ENCODE measurements at places on chromosomes 7 and 10.

DNA sequence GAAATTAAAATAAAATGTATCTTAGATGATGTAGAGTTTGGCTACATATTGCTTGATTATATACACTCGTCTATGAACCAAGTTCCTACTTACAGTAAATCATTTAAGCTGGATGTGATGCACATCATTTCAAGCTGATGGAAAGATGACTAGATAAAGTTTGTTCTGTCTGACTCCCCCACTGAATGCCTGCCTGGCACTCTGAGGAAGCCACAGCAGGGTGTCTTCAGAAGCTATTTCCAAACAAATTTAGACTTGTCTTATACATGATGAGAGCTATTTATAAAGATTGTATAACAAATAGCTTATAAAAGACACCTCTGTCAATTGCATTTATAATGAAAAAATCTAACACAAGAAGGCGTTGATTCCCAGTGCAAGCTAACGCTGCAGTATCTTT lies 741.4 kb downstream of the MAGI2 start:
- no peak for DNase-seq

DNA sequence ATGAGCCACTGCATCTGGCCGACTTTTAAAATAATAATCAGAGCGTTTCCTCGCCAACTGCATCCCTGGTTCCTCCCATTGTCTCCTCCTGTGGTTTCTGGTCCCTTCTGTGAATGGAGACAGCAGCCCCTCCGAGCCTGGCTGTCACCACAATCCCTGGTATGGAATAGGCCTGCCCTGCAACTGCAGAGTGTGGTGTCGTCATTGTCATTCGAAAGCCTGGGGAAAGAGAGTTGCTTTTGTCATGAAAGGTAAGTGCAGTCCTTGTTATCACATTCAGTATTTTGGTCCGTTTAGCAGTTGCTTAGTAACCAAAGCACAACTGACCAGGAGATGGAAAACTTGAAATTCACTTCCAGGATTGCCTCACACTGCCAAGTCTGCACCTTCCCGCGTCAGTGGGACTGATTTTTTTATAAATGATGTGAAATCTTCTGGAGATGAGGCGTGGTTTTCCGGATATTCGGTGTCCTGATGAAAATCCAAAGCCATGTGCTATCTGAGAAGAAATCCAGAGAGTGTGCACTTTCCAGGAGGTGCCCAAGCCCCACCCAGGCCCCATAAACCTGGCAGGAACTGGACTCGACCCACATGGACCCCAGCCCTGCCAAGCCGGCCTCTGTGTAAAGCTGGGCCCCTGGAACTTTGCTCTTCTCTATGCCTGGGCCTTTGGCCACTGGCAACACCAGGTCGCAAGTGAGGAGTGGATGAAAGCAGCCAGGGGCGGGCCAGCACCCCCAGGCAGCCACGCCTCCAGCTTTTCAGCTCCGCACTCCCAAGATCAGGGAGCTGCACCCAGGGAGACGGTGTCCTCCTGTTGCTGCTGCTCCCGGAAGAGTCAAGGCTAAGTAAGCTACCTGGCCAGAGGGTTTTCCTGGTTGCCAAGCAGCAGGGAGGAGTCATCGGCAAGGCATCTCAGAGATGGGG lies 133.7 kb upstream of the SH2B2 start:
- DNase-seq: no peak

GRCh38 chr7:4472728-4473127 lies 209.4 kb upstream of the FOXK1 start:
- no peak for DNase-seq

DNA sequence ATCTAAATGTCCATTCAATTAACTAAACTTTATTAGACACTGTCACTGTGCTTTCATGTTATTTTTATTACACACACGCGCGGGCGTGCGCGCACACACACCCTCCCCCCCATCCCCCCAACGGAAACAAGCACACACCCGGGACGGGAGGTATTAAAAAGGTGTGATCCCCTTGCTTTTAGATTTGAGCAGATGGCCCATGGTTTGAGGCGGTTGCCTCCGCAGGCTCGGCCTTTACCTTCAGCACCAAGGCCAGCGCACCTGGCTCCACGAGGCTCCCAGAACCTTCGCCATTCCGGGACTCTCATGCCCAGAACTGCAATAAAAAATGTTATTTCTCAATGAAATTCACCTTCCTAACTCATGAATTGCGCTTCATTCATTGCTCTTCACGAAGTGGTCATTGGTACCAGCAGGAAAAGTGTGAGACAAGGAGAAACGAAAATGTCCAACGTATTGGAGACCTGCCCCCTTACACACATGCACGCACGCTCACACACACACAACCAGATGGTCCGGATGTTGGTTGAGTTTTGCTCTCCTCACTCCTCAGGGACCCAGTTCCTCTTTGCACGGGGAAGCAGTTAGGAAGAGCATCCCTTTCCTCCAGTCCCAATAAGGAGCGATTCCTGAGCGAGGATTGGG lies 20.8 kb upstream of the PTF1A start:
- DNase-seq: no peak

GRCh38 chr7:128233471-128233870 lies 7.6 kb upstream of the LEP start:
- no peak for DNase-seq

GRCh38 chr7:30655096-30655970 lies 26.9 kb downstream of the CRHR2 start:
- no peak for DNase-seq
